ENCODE measurements at places on chromosomes 12 and 14.

DNA sequence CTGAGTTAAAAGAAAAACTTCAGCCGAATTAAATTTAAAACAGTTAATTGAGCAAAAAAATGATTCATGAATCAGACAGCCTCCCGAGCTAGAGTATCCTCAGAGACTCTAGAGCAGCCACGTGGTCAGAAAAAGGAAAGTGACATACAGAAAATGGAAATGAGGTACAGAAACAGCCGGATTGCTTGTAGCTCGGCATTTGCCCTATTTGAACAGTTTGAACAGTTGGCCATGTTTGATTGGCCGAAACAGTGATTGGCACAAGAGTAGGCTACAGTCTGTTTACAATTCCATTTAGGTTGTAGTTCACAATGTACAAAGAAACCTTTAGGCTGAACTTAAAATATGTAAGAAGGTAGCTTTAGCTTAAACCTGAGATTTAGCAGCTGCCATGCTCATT, 12.9 kb upstream of the OXA1L start:
- DNase-seq, result no peak

DNA sequence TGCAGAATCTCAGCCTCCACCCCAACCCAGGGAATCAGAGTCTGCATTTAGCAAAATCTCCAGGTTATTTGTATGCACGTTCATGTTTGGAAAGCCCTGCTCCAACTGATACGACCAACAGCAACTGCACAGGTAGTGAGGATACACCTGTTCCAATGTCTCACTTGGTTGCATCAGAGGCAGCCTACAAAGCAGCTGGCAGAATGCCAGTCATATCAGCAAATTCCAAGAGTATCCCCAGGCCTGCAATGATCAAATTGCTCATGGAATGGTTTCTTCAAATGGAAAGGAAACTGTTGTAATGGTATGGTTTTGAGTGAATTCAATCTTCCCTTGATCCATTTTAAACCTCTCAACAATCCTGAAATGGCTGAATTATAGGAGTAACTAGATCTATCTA, 75.4 kb downstream of the GRIP1 start:
- DNase-seq, result no peak

- DNase-seq, result no peak
These were observed 26.8 kb upstream of the KCNK13 start for GRCh38 chr14:90034835-90035525.

- no peak for DNase-seq
These were observed 166.1 kb downstream of the FOXA1 start for GRCh38 chr14:37428954-37429353.

DNA sequence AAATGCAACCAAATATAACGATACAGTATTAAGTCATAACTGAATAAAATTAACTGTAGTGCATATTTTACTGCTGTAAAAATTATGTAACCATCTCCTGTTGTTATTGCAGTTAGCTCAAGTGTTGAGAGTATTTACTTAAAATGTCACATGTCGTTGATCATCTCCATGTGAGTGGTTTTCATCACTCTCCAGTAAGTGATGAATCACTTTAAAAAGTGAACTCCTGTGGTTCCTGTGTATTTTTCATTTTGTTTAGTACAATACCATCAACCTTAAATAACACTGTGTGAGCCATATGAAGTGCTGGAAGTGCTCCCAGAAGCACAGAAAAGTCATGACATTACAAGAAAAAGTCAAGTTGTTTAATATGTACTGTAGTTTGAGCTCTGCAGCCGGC, 104.7 kb upstream of the SLCO1B1 start:
- no peak for DNase-seq

GRCh38 chr12:66044731-66045130, 85.8 kb downstream of the LLPH start:
- DNase-seq, result no peak

DNA sequence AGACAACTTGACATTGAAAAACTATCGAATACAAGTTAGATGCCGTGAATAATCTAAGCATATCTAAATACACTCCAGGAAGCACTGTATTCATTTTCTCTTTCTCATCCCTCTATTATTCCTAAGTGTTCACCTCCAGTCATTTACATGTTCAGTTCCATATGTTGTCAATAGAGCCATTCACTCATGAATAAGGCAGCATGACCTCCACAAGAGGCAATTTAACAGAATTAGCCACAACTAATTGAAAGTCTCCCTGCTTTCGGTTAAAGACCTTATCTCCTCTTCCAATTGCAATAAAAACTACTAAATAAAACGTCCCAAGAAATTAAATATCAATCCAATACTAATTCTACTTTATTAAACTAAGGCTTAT, 1.8 kb downstream of the LRIG3 start:
- DNase-seq, result no peak

DNA sequence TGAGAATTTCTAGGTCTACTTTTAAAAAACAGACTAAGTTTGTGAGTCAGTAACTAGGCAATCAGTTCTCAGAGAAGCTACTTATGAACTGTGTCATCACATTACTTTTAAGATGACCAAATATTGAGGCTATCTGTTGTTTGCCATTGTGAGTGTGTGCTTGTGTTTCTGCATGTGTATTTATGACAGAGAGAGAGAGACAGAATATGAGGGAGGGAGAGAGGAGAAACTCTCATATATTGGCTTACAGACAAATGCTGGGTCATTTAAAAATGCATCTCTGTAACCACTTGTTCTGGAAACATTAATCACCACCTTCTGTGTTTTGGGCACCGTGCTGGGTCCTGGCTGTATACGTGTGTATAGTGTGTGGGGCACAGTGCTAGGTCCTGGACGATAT, 161.5 kb upstream of the FRMD6 start:
- no peak for DNase-seq

DNA sequence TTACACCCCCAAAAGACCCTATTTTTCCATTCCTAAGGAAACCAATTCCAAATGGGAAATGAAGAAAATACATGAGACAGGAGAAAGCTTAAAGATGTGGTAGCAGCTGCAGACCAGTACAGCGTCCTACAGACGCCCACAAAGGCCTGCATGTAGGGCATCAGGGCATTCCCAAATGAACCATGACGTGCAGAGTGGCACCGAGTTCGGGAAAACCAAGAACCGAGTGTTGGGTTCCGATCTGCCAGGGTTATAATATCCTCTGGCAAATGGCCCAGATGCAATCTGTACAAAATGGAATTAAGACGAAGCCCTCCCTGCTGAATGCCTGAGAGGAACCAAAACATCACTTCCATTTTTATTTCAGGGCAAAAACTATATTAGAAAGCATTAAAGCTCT, 34.4 kb upstream of the SELPLG start:
- no peak for DNase-seq

DNA sequence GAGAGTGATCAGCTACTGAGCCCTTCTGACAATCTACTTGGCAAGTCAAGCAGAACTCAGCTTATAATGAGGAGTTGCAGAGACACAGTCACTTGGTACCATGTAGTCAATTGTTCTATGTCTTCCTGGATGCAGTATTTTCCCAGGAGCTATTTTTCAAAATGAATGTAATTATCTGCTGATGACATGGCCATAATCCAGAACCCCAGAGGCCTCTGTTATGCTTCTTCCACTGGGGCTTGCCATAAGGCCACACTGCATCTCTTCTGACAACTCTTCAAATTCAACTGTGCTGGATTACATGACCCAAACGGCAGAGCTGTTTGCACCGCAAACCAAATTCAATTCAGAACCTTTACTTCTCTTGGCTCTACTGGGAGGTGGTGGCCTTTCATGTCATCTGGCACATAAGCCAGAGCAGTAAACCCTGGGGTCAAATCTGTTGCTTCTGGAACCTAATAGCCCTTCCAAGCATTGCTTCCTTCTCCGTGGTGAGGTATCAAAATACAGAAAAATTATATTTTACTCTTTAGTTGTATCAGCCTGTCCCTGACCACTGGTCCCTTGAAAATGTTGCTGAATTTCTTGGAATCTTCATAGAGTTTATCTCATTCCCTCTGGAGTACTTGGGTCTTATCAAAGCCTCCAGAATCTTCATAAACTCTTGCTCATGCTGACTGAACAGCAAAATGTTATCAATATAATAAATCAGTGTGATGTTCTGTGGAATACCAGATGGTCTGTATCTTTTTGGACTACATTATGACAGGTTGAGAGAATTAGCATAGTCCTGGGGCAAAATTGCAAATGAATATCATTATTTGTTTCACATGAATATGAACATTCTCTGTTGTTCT, 79.4 kb upstream of the DCN start:
- DNase-seq, result no peak

DNA sequence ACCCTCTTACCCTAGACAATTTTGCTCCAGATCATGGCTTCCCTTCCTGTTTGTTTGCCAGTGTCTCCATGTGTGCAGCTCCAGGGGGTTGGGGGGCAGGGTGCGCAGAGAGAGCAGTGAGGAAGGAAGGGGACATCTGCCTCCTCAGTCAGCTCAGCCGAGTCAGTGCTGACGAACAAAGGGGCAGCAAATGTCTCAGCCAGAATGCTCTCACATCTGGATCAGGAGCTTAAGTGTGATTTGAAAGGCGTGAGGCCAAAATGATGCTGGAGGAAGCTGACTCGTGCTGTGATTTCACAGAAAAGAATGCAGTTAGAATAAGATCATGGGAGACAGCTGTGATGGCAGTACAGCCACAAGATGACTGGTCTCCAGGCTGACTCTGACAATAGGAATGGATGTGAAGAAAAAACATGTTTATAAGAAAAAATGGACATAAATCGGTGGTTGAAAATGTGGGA, 27.1 kb upstream of the CDK17 start:
- DNase-seq, result peak; percentile 60

DNA sequence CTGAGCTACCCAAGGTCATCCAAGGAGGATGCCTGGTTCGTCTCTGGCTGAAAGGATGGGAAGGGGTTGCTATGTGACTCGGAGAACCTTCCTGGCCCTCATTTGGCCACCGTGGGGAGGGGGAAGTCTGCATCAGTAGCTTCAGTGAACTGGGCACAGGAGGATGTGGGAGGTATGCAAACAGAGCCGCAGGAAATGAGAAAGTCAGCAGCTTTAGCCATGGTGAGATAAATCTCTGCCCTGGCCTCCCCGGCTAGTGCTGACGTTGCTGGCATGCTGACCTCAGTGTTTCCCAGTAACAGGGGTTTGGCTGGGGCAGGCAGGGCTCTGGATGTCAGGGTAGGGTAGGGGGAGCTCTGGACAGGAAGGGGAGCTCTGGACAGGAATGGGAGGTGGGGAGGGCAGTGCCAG, 2.3 kb upstream of the CEBPE start:
- DNase-seq, result no peak

- DNase-seq, result no peak
These were observed 191.6 kb downstream of the DUSP6 start for GRCh38 chr12:89160716-89161123.

GRCh38 chr12:40222247-40222646, 2.5 kb upstream of the LRRK2 start:
- DNase-seq, result no peak

GRCh38 chr14:96103075-96103474, 63.9 kb downstream of the C14orf132 start:
- no peak for DNase-seq

DNA sequence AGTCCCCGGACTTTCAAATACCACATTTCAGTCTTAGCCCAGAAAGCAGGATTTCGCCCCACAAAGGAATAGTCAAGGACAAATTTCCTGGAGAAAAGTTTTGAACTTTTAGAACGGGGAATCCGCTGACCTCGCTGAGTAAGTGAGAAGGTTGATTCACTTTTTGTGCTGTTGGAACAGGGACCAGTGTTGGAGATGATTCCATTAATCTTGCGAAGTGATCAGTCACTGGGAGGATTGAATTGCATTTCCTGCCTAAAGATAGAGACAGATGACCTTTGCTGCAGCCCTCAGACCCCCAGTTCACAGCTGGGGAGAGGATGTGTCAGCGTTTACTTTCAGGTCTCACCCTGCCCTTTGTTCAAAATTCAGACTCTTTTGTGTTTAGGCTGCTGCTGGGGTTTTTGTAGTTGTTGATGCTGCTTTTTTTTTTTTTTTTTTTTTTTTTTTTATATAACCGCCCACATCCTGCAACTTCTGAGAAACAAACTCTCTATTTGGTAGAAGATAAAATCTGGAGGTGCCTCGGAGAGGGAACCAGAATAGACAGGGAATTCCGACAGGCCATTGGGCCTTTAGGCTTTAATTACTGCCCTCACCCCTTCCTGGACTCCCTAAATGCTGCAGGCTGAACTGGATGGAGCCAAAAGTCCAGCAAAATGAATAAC, 9.8 kb upstream of the KDM2B start:
- DNase-seq, result peak; percentile 79

DNA sequence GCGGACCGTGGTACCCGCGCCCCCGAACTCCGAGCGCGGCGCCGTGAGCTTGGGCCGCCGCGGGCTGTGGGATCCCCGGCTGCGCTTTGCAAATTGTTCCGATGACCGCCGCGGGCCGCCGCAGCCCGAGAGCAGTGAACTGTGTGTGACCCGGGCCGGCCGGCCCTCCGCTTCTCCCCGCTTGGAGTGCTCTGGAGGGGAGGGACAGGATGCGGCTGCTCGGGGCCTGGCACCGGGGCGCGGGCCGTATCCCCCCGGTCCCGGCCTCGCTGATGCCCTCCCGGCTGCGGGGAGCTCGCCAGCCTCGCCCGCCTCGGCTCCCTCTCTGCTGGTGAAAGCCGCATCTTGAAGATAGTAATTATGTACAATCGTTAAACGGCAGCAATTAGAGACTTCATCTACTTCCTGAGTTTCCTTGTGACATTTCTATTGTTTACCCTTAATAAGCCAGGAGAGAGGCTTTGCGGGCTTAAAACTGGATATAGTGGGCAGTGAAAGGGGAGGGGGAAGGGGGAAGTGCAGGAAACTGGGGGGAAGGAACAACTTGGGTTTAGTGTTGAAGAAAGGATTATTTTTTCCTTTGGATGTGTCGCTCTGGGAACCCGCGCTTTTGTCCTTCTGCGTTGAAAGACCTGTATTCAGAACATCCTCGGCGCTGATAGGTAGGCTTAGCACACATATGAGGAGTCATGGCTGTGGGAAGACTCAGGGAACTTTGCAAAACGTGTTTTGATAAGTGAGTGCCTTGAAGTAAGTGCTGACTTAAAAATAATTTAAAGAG, 1.2 kb downstream of the PELI2 start:
- DNase-seq, result peak; percentile 38

GRCh38 chr14:44131861-44132260, 375.2 kb downstream of the FSCB start:
- no peak for DNase-seq

- no peak for DNase-seq
These were observed 60.9 kb downstream of the EMP1 start for GRCh38 chr12:13257356-13257875.

GRCh38 chr14:64867182-64867581, 12.5 kb downstream of the SPTB start:
- no peak for DNase-seq

DNA sequence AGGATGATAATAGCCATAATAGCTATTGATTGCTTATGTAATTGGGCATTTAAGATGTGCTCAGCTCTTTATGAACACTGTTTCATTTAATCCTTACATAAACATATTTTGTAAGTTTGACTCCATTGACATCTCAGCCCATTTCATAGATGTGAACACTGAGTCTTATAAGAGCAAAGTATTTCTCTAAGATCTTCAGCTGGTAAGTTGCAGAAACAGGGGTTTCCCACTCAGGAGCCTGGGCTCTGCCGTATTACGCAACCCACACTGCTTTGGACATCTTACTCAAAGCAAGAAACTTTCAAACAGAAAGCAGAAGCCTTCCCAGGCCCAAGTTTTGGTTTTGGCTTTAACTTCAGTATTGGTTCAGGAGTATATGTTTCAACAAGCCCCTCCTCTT, 705.1 kb downstream of the MED13L start:
- no peak for DNase-seq
